Kidney epithelial cell (primary cell): ENCODE measurements at places on chromosomes 3 and 15.

DNA sequence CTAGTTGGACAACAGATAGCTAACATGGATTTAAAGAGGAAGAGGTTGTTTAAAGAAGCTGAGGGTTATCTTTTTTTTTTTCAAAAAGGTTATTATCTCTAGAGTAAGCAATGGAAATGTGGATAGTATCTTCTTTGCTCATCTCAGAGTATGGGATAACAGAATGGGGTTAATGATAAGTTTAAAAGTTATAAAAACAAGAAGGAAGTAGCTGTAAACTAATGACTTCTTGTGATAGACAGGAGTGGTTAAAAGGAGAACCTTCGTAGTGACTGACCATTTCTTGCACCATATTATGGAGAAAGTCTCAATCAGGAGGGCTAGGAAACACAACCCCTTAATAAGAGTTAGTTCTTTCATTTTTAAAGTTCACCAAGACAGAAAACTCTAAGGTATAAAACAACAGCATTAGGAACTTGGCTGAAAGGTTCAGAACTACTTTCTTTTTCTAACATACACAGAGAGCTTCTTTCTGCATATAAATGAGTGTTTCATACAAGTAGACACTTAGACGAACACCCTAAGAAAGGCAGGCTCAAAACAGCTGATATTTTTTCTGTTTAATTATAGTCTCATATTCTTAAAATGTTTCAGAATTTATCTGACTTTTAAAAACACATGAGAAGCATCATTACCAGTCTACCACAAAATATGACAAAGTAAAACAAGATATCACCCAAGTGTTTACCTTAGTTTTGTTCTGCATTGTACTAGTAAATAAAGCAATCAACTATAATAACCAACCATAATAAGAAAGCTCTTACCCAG lies 140.0 kb downstream of the MEIS2 start:
- DNase-seq: no peak

- no peak for DNase-seq
These were observed 52.7 kb downstream of the TLE3 start for GRCh38 chr15:70045045-70045444.

- DNase-seq: no peak
These were observed 397.9 kb downstream of the NTRK3 start for GRCh38 chr15:87858651-87859050.

- DNase-seq: no peak
These were observed 3.6 kb upstream of the MKRN3 start for GRCh38 chr15:23561914-23562313.

- DNase-seq: no peak
These were observed 908.4 kb downstream of the EPHA3 start for GRCh38 chr3:90015688-90016356.
